ENCODE measurements at places on chromosomes 3 and 15.

GRCh38 chr15:52394118-52394517 is 98.5 kb upstream of the MYO5C start:
- no peak for DNase-seq

DNA sequence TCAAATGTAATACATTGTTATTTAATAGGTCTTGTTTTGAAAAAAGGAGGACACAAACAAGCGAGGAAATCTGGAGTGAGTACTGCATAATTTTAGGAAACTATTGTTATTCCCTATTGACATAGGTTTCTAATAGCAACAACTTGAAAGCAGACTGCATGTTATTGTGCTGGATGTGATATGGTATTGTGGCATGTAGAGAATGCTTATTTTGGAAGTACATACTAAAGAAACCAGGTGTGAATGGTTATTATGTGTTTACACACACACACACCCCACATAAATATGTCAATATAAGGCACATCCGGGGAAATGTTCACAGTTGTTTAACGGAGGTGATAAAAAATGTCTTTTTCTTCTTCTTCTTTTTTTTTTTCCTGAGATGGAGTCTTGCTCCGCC is 5.9 kb upstream of the MORF4L1 start:
- DNase-seq: no peak

GRCh38 chr3:23459465-23459864 is 256.3 kb downstream of the UBE2E2 start:
- DNase-seq: no peak

DNA sequence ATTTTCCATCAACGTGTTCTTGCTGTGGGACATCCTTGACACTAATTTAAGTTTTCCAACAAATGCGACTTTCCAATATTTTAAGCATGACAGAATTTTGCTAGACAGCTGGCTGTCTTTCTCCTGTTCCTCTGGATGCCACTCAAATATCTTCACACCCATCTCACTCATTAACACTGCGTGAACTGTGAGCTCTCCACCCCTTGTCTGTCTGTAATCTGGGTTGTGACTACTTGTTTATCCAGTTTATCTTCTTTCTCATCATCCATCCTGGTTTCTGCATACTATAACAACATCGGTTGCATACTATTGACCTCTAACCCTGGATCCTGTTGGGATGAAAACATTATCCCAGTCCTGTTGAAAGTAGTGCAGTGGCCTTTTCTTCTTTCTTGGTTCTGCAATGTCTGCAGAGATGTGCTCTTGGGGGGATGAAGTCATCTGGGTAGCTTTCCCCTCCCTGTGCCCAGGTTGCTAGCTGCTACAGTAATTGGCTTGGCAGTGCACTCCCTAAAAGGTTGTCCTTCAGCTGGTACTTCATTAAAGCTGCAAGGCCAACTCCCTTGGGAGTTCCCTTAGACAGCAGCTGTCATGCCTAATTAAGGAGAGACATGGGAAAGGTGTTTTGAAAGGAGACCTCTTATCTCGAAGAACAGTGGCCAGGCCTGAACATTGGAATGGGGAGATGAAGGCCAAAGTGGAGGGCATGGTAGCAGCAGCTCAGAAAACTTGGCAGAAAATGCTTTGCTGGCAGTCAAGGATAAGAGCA is 24.7 kb downstream of the KAT2B start:
- no peak for DNase-seq

DNA sequence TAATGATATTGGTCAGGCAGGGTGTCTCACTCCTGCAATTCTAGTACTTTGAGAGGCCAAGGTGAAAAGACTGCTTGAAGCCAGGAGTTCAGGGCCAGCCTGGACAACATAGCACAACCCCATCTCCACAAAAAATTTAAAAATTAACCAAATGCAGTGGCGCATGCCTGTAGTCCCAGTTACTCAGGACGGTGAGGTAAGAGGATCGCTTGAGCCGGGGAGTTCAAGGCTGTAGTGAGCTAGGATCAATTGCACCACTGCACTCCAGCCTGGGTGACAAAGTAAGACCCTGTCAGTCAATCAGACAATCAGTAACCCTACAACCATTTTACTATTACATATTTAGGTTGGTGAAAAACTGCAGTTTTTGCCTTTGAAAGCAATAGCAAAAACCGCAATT is 43.0 kb downstream of the RBM15B start:
- no peak for DNase-seq

DNA sequence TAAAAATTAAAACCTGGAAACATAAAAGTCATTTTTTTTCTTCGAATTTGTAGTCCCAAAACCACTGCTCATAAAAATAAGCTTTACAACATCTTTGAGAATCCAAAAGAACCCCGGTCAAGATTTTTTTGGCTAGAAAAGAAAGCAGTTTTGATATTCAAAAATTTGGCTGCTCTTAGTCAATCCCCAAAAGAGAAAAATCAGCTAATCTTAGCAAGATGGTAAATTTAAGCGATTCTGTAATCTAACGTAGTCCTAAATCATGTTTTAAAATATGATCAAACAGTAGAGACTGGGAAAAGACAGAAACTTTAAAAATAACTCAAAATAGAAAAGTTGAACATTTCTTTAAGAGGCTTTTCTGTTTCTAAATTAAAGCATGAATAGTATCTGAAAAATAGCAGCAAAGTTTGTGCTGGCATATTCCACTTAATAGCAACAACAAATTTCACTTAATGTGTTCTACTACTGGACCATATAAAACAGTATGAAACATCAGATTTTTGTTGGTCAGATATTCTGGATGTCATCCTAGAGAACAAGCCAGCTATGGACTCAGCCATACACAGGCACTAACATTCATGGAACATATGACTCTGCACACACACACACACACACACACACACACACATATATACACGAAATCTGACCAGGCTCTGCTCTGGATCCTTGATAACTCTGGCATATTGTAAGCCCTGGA is 19.1 kb upstream of the NR2F2 start:
- DNase-seq: no peak

DNA sequence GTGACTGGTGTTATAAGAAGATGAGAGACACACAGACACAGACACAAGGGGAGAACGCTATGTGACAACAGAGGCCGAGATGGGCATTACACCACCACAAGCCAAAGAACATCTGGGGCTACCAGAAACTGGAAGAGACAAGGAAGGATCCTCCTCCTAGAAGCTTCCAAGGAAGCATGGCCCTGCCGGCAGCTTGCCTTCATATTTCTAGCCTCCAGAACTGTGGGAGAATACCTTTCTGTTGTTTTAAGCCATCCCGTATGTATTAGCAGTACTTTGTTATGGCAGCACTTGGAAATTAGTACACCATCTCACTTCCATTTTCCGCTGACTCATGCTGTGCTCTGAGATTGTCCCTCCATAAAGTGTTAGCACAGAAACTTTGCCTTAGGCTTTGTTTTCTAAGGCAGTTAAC is 38.7 kb upstream of the CA12 start:
- DNase-seq: no peak

- DNase-seq: no peak
Observed at GRCh38 chr15:96333131-96334016, 2.9 kb downstream of the NR2F2 start.

- peak; percentile 61 for DNase-seq
Observed at GRCh38 chr15:92510163-92510882, 116.6 kb downstream of the ST8SIA2 start.

GRCh38 chr3:53881691-53882593 is at the start of gene ACTR8:
TSS of gene ACTR8 (minus strand) at chr3:53882152. CDS start at chr3:53882101, 51 bp downstream.
- peak; percentile 89 for DNase-seq

DNA sequence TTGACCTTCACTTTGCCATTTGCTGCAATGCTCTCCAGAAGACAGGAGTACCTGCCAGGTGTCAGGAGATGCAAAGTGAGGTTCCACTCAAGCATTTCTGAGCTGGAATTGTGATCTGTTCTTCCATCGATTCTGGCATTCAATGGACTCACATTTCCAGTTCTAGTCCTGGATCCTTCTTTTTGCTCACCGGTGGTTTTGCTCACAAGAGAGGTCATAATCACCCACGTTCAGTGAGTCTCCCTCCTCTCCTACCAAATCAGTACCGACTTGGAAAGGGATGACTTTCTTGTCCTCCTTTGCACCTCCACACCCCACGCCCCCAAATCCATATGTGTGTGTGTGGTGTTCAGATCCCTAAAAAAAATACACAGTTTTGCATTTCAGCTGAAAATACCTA is 206.7 kb upstream of the IGF1R start:
- no peak for DNase-seq

DNA sequence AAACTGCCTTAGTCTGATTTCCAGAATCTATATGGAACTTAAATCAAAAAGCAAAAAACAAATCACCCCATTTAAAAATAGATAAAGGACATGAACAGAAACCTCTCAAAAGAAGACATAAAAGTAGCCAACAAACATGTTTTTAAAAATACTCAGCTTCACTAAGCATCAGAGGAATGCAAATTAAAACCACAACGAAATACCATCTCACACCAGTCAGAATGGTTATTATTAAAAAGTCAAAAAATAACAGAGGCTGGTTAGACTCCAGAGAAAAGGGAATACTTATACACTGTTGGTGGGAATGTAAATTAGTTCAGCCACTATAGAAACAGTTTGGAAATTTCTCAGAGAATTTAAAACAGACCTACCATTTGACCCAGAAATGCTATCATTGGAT is 367.9 kb downstream of the ZIC4 start:
- DNase-seq: no peak

DNA sequence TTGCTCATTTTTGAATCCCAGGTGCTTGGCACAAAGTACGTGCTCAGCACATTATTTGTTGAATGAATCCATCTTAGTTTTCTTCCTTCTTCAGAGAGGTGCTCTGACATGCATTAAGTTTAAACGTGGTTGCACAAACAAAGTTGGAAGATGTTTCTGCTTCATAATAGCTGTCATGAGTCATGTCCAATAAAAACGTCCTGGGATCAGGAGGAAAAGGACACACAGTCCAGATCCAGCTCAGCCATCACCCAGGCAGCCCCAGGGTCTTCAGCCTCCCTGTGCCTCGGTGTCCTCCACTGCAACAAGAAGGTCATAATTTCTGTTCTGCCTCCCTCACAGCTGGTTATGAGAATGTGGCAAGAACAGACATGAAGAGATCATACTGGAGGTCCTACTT is 55.4 kb downstream of the CCNL1 start:
- no peak for DNase-seq

- DNase-seq: no peak
Observed at GRCh38 chr3:35832140-35832571, 192.8 kb downstream of the ARPP21 start.

GRCh38 chr3:172129498-172129849 is 90.1 kb downstream of the FNDC3B start:
- no peak for DNase-seq

- no peak for DNase-seq
Observed at GRCh38 chr15:86066174-86066834, 13.4 kb upstream of the AGBL1 start.

GRCh38 chr3:142987707-142988106 is 13.7 kb upstream of the U2SURP start:
- DNase-seq: peak; percentile 72

DNA sequence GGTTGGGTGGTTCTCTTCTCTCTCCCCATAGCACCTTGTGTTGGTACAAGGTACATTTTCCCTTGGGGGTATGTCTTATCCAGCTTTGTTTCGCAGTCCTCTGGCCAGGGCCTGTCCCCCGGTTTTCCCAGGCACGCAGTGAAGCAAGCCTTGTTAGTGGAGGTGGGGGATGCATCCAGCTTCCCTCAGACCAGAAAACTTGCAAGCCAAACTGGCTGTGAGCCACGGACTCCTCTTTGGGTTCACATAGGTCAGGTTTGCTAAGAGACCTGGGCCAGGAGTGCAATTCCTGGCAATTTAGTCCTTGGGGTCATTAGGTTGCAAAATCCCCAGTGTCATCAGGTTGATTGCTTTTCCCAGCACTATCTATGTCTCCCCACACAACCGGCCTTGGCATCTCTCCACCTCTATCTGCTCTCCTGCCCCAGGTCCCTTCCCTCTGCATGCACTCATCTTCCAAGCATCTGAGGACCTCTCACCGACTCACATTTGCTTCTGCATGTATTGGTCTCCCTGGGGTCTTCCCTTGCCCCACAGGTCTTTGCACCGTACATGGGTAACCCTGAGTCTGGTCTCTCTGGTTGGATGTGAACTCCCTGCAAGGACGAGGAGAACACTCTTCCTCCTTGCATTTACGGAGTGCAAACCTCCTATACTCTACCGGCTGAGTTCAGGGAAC is 34.2 kb downstream of the BCL2L10 start:
- no peak for DNase-seq

GRCh38 chr15:79332824-79333510 is 22.1 kb downstream of the TMED3 start:
- no peak for DNase-seq

DNA sequence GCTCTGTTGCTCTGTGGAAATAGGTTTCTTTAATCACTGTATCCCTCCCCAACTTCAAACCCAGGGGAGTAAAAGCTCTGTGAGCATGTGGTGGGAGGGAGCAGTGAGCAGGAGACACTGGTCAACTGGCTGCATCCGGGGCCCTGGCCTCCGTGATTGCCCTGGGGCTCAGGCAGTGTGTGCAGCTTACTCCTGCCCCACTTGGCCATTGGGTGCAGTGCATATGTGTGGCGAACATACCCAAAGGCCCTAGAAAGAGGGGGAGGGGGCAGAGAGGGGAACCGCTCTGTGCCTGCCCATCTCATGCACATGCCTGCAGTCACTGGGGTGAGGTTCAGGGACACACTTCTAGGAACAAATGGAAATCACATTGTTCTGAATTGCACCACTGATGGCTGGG is 378.7 kb downstream of the ZBBX start:
- DNase-seq: no peak

- DNase-seq: peak; percentile 96
Observed at GRCh38 chr3:32421991-32422859, 30.6 kb downstream of the CMTM7 start.

- DNase-seq: peak; percentile 84
Observed at GRCh38 chr3:150736316-150736719, 26.7 kb downstream of the SIAH2 start.

GRCh38 chr3:46670891-46671427 is 22.5 kb downstream of the ALS2CL start:
- no peak for DNase-seq

DNA sequence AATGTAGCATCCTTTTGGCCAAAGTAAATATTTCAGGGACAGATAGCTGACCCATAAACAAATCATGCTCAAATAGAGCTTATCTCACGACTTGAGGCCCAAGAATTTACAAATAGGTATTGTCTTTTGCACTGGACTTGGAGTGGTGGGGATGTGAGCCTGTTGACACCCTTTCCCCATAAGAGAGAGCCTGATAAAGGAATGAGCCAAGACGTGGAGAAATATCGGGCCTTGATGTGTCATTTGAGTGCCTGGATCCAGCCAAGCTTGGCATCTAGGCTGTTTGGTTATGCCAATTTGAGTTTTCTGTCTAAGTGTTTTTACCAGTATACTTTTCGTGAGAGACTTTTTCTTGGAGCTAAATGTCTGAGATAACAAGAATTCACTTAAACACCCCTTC is 112.9 kb upstream of the RGMA start:
- DNase-seq: no peak

DNA sequence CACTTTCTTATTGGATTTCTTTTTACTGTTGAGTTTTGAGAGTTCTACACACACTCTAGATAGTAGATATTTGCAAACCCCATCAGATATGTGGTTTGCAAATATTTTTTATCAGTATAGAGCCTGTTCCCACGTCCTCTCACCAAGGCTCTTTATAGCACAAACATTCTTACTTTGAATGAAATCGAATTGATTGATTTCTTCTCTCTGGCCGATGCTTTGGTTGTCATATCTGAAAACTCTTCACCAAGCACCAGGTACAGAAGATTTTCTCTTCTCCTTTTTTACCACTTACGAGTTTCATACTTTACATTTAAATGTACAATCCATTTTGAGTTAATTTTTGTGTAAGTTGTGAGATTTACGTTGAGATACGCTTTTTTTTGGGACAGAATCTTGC is 163.4 kb downstream of the PTPRG start:
- no peak for DNase-seq

GRCh38 chr3:94587291-94587690 is 524.4 kb downstream of the NSUN3 start:
- DNase-seq: no peak
